ENCODE measurements at places on chromosomes 2 and 18. TPM values are rescaled to one million over a fixed set of nuclear protein-coding genes. Genes with fewer than 3 reads are reported as not detected.

STON1 gene
- 0.27 TPM for total RNA-seq

- DNase-seq, result no peak
Observed at GRCh38 chr2:6072768-6073167, 380.6 kb downstream of the SOX11 start.

GRCh38 chr2:168593713-168594112 lies 137.6 kb downstream of the CERS6 start:
- DNase-seq, result no peak

DNA sequence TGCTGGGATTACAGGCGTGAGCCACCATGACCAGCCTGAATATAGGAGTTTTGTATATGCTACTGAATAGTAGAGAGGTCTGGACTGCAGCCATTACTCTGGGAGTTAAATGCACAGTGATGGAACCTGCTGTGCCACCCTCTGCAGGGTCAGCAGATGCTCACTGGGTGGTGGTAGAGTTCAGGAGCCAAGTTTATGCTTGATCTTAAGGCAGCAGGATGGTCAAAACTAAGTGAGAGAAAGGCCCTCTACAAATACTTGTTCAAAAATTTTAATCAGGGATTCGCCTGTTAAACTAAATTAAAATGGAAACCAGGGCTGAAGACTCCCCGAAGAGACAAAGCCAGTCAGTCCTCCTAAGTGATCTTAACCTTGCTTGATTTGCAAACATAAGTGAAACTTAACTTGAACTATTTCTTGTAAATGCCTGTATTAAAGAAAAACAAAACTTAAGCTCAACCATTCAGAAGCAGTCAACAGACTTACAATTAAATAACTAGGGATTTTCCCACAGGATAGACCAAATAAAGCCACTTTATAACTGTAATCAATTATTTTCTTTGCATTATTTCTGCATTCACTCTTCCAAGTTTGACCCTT lies 4.2 kb upstream of the WDFY1 start:
- no peak for DNase-seq

DNA sequence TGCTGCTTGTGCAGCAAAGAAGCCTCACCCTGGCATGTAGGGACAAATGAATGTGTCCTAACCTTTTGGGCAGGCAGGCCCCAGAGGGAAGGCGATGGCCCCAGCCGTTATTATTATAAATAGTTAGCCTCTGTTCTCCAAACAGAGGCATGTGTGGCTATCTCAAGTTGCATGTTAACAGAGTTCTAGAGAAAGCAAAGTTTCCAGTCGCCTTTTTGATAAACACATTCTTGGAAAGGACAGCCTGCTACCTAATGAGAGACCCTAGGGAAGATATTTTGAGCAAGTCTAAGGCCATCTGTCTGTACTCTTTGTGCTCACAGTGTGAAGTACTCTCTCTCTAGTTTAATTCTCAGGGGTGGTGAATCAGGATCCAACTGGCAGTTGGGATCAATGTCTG lies 97.4 kb upstream of the FHL2 start:
- DNase-seq, result no peak

DNA sequence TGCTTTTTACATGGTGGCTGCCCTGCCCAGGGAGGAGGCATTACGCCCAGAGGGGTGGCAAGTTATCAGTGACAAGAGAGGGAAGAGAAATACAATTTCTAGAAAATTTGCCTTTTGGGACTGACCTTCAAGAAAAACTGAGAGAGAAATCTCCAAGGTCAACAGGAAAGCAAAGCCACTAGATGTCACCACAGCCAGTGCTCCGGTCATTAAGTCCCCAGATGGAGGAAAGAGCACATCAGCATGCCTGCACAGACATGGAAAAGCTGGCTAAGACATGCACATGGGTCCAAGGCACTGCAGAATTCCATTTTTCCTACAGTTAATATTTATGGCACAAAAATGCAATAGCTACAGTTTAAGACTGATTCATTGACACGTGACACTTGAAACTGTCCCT lies 21.0 kb downstream of the FHL2 start:
- no peak for DNase-seq

DNA sequence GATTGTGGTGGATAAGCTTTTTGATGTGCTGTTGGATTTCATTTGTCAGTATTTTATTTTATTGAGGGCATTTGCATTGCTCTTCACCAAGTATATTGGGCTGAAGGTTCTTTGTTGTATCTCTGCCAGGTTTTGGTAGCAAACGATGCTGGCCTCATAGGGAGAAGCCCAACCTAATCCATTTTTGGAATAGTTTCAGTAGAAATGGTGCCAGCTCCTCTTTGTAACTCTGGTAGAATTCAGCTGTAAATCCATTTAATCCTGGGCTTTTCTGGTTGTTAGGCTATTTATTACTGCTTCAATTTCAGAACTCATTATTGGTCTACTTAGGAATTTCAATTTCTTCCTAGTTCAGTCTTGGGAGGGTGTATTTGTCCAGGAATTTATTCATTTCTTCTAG lies 309.8 kb upstream of the SETBP1 start:
- DNase-seq, result no peak

- DNase-seq, result no peak
Observed at GRCh38 chr2:5846881-5847280, 154.7 kb downstream of the SOX11 start.
